ENCODE measurements at places on chromosomes 2 and 18. TPM values are rescaled to one million over a fixed set of nuclear protein-coding genes. Genes with fewer than 3 reads are reported as not detected.

C2orf74 gene
- 24.1 TPM for polyA plus RNA-seq

- H3K27ac ChIP-seq, result no peak overlapping the region
- peak; percentile 40 for DNase-seq
- no peaks in the 10 kb centered on the region for H3K36me3 ChIP-seq
- no peak overlapping the region for H3K4me3 ChIP-seq
- no peaks in the 10 kb centered on the region for H3K27me3 ChIP-seq
Measured at GRCh38 chr2:212359425-212360067, 179.1 kb downstream of the ERBB4 start.

DNA sequence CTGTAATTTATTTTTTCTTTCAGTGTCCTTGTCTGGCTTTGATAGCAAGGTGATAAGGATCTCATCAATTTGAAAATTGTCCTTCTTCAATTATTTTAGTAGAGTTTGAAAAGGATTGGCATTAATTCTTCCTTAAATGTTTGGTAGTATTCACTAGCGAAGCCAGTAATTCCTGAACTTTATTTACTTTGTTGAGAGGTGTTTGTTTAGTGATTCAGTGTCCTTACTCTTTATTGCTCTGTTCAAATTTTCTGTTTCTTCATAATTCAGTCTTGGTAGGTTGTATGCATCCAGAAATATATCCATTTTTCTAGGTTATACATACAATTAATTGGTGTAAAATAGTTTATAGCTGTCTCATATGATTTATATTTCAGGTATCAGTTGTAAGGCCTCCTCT is 676.7 kb upstream of the POU3F3 start:
- no peak overlapping the region for H3K27ac ChIP-seq
- no peaks in the 10 kb centered on the region for H3K4me1 ChIP-seq
- H3K4me3 ChIP-seq, result no peak overlapping the region
- H3K27me3 ChIP-seq, result no peaks in the 10 kb centered on the region
- DNase-seq, result no peak
- H3K36me3 ChIP-seq, result no peaks in the 10 kb centered on the region

DNA sequence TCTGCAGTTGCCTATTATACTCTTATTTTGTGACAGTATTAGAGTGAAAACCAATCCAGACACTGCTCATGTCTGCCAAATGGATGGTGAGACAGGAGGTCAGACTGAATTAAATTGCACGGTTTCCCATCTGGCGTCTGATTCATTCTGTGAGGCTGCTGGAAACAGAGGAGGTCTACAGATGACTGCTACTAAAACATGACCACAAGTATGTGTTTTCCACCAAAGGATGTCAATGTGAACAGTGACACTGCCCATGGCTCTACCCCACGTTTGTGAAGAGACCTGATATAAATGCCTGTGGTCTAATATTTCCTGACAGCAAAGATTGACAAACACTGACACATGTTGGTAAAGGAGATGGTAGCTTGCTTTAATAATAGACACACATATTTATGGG is 104.3 kb upstream of the ST6GAL2 start:
- no peaks in the 10 kb centered on the region for H3K27me3 ChIP-seq
- H3K36me3 ChIP-seq, result no peaks in the 10 kb centered on the region
- DNase-seq, result no peak
- no peak overlapping the region for H3K4me3 ChIP-seq

GRCh38 chr2:99960790-99961189 is 181.6 kb downstream of the AFF3 start:
- no peaks in the 10 kb centered on the region for H3K36me3 ChIP-seq
- H3K4me3 ChIP-seq, result no peak overlapping the region
- no peaks in the 10 kb centered on the region for H3K27me3 ChIP-seq
- no peak for DNase-seq

- peaks cover 38% of the 10 kb centered on the region for H3K36me3 ChIP-seq
- no peak for DNase-seq
- H3K27me3 ChIP-seq, result no peaks in the 10 kb centered on the region
- no peaks in the 10 kb centered on the region for H3K4me1 ChIP-seq
Measured at GRCh38 chr2:178427458-178427857, 23.5 kb downstream of the PRKRA start.

DNA sequence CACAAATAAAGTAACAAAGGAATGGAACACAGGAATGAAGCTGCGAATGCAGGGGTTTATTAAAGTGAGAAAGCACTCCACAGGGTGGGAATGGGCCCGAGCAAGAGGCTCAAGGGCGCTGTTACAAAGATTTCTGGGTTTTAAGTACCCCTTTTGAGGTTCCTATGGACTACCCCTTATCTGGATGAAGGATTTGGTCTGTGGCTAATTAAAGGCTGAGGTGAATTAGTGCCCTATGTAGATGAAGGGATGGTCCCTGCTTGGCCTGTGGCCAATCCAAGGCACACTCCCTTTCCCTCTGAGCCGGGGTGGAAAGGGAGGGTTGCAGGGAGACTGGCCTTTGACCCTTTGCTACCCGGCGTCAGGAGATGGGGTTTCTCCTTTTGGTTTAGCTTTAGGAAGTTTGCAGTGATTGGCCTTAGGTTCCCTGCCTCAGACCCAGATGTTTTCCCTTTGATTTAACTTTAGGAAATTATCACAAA is 47.5 kb upstream of the CNGA3 start:
- H3K36me3 ChIP-seq, result no peaks in the 10 kb centered on the region
- no peak for DNase-seq
- H3K27ac ChIP-seq, result no peak overlapping the region
- H3K4me1 ChIP-seq, result no peaks in the 10 kb centered on the region
- no peak overlapping the region for H3K4me3 ChIP-seq
- H3K27me3 ChIP-seq, result no peaks in the 10 kb centered on the region

Data from SK-N-SH (cell line).